DMS 273 treated with DMSO at 0.1 percent for 48 hours (cell line): ENCODE measurements at places on chromosomes 13 and 19.

- no peak for DNase-seq
Observed at GRCh38 chr13:113877149-113877990, 13.5 kb upstream of the GAS6 start.

DNA sequence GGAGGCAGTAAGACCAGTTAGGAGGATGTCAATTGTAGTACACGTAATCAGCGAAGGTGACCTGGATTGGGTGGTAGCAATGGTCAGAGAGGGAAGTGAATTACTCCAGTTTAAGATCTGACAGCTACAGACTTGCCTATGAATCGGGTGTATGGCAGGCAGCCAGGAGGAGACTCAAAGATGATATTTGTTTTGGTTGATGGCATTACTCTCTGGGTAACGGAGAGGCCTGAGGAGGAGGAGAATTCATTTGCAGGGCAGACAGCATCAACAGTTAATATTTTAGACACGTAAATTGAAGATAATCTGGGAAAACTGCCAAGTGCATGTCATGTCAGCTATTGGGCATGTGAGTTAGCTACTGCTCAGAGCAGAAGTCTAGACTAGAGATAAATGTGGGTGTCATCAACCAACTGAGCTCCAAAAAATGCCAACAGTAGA lies 109.2 kb downstream of the SGCG start:
- no peak for DNase-seq

- no peak for DNase-seq
Observed at GRCh38 chr19:7101498-7102253, 32.2 kb downstream of the ZNF557 start.

DNA sequence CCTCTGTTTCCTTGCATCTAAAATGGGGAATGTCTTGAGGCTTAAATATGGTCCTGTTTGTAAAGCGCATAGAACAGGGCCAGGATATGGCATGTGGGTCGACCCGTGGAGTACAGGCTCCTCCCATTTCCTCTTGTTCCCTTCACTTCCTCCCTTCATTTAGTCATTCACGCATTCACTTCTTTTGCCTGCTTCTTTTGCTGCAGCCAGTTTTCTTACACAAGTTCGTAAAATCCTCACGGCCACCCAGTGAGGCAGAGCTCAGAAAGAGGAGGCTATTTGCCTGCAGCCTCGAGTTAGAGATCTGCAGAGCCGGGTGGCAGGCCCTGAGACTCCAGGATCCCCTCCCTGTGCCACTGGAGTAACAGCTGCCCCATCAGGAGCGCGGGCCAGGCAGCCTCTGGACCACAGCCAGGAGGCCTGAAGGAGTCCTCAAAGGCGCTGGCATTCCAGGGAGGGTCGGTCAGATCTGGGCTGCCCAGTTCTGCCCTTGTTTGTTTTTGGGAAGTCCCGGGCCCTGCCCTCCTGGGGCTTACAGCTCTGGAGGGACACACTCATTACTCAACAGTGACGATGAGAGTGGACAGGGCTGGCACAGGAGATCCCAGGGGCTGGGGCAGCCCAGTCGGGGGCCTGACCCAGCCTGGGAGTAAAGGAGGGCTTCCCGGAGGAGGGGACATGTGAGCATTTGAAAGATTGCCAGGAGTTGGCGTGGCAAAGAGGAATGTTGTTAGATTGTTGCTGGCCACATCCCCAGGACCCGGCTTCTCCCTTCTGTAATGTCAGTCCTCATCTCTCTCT lies 4.6 kb downstream of the PPP5C start:
- peak; percentile 22 for DNase-seq

GRCh38 chr19:12346896-12347295 lies 13.5 kb upstream of the ZNF563 start:
- DNase-seq: no peak

DNA sequence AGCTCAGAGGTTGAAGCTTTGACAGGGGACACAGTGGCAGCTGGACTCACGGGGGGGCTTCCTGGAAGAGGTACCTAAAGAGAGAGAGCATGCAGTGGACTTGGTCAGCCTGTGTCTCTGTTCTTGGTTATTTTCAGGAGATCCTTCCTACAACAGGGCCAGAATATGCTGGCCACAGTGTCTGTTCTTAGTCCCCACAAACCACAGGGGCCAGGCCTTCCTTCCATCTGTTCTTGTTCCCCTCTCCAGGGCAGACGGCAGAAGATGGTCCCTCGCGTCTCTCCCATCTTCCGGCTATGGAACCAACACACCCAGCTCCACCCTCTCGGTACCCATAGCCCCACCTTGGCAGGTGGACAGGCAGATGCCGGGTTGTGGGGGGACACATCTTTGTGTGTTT lies 24.8 kb downstream of the MAST3 start:
- DNase-seq: no peak

- DNase-seq: no peak
Observed at GRCh38 chr19:32363175-32363574, 17.8 kb downstream of the ZNF507 start.

GRCh38 chr19:48454150-48454730 lies 1.1 kb upstream of the KCNJ14 start:
- no peak for DNase-seq

GRCh38 chr13:41145136-41145908 lies 12.7 kb upstream of the KBTBD6 start:
- DNase-seq: peak; percentile 9

GRCh38 chr19:1166872-1167573 lies 7.0 kb downstream of the SBNO2 start:
- no peak for DNase-seq

- DNase-seq: no peak
Observed at GRCh38 chr19:787536-787935, 9.7 kb upstream of the PTBP1 start.

- no peak for DNase-seq
Observed at GRCh38 chr13:41848435-41849255, 112.3 kb downstream of the VWA8 start.

GRCh38 chr19:47796785-47797184 lies 7.6 kb downstream of the TPRX1 start:
- DNase-seq: no peak

DNA sequence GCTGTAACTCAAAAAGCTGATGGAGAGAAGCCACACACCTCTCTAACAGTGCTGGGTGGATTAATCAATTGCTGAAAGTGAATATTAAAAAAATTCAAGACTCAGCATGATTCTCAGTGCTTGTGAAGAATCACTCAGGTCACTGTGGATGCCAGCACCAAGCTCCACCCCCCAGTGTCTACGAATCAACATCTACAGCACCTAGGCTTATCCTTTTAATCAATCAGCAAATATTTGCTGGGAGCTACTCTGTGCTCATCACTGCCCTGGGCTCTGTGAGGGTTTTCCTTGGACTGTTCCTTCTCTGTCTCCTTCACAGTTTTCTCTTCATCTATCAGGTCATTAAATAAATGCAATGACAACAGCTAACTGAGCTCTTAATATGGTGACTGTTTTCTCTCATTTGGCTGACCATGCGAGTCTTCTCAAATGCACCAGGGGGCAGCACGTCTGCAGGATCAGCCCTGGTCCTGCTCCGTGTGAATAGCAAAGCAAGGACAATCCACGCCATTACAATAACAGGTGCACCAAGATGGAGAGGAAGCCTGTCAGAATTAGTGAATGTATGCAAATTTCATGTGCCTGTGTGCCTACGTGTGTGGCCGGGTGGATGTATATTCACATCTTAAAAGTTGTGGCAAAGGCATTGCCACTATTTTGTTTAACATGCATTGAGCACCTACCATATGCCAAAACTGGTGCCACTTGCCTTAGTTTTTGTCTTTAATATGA lies 14.6 kb upstream of the C13orf42 start:
- peak; percentile 21 for DNase-seq

- no peak for DNase-seq
Observed at GRCh38 chr13:107373551-107373950, 805.6 kb upstream of the ARGLU1 start.

DNA sequence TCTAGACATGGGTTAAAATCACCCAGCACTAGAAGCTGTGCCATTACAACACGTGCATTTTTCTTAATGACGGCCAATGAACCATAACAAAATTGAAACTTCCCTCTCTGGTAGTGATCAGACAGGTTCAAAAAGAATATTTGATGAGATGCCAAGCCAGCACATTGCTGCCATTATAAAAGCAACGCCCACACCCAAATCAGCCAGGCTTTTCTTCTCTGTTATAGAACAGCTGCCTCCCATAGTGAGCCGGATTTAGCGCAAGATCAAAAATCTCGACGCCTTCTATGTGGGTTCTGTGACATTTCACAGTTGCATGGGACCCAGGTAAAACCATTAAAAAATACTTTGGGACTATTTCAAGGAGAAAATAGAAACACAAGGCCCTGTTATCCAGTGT lies 1158.0 kb downstream of the EFNB2 start:
- DNase-seq: no peak

DNA sequence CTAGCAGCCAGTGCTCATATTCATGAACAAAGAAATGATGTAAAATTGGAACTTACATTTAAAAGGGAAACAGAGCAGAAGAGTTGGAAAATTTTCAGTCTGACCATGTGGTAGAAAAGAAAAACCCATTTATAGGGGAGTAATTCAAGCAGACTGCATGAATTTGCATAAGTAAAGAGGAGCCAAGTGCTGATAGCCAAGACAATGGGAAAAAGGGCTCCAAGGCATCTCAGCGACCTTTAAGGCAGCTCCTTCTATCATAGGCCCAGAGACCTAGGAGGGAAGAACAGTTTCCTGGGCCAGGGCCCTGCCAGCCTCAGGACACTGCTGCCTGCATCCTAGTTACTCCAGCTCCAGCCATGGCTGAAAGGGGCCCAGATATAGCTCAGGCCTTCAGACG lies 7.5 kb downstream of the DNAJC3 start:
- no peak for DNase-seq

- no peak for DNase-seq
Observed at GRCh38 chr13:25001476-25002206, 94.3 kb upstream of the PABPC3 start.

GRCh38 chr19:38287604-38288003 lies 16.4 kb upstream of the C19orf33 start:
- no peak for DNase-seq

GRCh38 chr13:42836930-42837690 lies 55.7 kb downstream of the FAM216B start:
- peak; percentile 48 for DNase-seq

- no peak for DNase-seq
Observed at GRCh38 chr19:37991841-37992248, 84.8 kb downstream of the SIPA1L3 start.

DNA sequence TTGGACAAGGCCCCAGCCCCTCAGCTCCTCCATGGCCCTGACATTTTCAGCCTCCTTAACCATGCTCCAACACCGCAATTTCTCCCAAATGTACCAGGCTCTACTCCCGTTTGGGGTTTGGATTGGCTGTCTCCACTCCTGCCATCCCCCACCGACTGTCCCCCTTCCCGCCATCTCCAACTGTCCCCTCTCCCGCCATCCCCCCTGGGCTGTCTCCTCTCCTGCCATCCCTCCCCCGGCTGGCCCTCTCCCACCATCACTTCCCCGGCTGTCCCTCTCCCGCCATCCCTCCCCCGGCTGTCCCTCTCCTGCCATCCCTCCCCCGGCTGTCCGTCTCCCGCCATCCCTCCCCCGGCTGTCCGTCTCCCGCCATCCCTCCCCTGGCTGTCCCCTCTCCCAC lies 5.4 kb downstream of the BCAT2 start:
- no peak for DNase-seq

- no peak for DNase-seq
Observed at GRCh38 chr19:3554254-3555083, 2.9 kb downstream of the MFSD12 start.

GRCh38 chr19:49906879-49907564 lies 10.3 kb upstream of the IL4I1 start:
- DNase-seq: no peak

GRCh38 chr19:4867534-4868285 lies at the start of gene PLIN3:
TSS of gene PLIN3 (minus strand) at chr19:4867667. CDS start at chr19:4861394, 6,273 bp downstream.
- DNase-seq: peak; percentile 80

DNA sequence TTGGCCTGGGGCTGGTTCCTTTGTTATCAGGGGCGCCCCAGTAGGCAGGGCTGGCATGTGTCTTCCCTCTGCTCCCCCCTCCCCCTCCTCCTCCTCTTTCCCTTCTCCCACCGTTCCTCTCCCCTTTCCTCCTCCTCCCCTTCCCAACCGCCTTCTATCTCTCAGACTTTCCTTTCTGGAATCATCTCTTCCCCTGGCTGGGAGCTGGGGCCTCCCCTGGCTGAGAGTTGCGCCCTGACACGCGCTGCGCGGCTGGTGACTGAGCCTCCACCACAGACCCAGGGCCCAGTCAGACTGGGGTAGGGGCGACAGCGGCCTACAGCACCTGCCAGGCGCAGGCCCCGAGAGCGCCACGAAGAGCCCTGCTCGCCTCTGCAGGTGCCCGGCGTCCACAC lies 2.8 kb downstream of the PNMA8B start:
- no peak for DNase-seq

DNA sequence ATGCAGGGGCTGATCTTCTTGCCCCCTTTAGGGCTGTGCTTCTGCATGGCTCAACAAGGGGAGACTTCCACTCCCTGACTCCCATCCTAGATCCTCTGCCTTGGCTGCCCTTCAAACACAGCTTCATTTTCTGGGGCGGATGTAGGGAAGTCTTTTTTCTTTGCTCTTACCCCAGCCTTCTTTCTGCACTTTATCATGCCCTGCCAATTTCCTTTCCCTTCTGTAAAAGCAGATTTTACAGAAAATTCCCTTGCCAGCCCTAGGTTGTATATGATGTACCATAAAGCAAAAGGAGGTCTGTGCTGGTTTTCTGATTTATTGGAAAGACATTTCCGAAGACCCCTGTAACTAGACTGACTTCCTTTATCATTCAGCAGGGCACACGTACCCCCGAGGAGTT lies 283.4 kb downstream of the SHISA2 start:
- DNase-seq: no peak

DNA sequence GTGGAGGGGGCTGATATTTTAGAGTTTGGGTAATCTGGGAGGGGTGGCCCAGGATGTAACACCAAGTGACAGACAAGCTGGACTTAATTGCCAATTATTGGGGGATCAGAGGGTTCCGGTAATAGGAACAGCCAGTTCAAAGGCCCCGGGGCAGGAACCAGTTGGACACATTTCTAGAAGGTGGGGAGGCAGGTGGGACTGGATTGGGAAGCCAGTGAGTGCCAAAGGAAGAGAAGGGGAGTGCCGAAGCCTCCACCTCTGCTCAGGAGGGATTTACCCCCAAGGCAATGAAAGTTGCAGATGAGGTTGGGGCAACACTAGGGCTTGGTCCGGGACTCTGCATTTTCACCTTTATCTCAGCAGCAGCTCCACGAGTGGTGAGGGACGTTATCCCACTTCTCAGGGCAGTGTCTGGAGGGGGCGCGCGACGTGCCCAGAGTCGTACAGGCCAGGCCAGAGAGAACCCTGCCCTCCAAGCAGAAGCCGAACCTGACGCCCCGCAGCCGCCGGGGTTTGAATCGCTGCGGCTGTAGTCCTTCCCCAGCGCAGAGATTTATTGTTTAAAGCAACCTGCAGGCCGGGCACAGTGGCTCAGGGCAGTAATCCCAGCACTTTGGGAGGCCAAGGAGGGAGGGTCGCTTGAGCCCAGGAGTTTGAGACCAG lies 5.7 kb upstream of the JUND start:
- no peak for DNase-seq

- DNase-seq: no peak
Observed at GRCh38 chr19:45346449-45346848, 5.9 kb downstream of the KLC3 start.

DNA sequence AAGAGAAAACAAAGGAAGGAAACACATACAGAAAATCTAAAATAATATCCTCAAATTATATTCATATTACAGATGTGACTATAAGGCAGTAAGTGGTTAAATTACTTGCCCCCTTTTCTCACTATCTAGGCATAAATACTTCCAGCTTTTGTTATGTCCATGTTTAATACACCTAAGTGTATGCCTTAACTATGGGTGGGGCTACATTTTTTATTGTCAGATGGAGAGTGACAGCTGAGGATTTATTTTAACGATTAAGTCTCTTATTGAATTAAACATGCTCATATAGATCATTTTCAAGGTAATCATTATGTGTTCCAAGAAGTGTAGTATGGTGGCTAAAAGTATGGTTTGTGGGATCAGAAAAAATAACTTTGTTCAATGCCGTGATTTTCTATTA lies 909.3 kb downstream of the GPC5 start:
- no peak for DNase-seq
